ENCODE measurements at places on chromosomes 6 and 20.

- peak; percentile 48 for DNase-seq
These were observed 391.9 kb downstream of the CD109 start for GRCh38 chr6:74087899-74088298.

DNA sequence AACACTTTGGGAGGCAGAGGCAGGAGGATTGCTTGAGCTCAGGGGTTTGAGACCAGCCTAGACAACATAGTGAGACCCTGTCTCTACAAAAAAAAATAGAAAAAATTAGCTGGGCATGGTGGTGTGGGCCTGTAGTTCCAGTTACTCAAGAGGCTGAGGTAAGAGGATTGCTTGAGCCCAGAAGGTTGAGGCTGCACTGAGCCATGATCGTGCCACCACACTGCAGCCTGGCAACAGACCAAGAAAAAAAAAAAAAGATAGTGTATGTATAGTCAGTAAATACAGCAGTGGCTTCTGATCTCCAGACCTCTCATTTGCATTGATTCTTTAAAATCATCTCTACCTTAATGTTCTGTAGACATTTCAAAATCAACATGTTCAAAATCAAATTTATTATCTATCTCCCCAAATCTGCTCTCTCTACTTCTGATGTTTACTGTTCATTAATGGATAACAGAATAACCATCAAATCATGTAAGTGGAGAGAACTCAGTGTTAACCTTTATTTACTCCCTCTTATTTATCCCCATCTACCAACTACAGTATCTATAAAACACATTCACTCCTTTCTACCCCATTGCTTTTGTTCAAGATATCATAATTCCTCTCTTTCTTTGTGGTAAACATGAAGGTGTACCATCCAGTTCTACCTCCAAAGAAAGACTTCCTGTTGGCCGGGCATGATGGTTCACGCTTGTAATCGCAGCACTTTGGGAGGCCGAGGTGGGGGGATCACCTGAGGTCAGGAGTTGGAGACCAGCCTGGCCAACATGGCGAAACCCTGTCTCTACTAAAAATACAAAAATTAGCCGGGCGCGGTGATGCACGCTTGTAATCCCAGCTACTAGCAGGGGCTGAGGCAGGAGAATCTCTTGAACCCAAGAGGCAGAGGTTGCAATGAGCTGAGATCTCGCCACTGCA is 7.7 kb downstream of the PROCR start:
- DNase-seq: no peak

GRCh38 chr6:85751374-85752055 is 108.8 kb upstream of the SYNCRIP start:
- no peak for DNase-seq

GRCh38 chr6:128345278-128345677 is 175.1 kb downstream of the PTPRK start:
- no peak for DNase-seq

DNA sequence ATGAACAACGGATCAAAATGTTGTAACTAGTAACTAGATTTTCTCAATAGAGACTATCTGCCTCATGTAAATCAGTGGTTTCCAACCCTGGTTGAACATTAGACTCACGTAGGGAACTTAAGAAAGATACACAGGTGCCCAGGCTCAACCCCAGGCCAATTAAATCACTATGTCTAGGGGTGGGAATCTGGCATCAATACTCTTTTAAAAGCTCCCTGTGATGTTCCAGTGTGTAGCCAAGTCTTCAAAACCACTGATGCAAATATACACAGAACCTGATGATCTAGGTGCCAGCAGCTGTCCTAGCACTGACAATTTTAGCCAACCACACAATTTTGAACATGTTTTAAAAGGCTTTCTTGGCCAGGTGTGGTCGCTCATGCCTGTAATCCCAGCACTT is 128.7 kb downstream of the TBC1D32 start:
- no peak for DNase-seq

DNA sequence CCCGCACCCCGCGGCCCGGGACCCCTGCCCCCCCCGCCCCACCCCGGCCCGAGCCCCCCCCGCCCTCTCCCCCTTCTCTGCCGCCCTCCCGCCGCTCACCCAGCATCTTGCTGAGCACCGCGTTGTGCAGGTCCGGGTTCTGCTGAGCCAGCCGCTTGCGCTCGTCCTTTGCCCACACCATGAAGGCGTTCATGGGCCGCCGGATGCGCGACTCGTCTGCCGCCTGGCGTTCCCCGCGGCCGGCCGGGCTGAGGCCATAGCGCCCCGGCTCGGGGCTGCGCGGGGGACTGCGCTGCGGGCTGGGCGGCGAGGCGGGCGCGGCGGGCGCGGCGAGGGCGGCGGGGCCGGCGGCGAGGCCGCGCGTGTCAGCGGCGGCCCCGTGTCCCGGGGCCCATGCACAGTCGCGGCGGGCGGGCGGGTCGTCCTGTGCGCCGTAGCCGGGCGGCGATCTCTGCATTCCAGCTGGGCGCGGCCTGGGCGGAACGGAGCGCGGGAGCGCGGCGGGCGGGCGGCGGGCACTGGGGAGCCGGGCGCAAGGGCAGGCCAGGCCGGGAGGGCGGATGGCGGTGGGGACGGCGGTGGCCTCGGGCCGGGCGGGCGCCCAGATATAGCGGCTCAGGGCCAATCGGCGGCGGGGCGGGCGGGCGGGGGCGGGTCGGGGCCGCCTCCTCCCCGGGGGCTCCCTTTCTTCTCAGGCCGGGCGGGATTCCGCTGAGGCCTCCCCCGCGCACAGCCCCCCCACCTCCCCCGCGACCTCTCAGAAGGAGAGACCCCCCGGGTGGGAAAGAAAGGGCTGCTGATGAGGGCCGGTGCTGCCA is at the start of gene SOX18:
TSS of gene SOX18 (minus strand) at position 580 of the 818 bp plus-strand sequence. CDS start at position 457, 123 bp downstream.
- DNase-seq: peak; percentile 19

DNA sequence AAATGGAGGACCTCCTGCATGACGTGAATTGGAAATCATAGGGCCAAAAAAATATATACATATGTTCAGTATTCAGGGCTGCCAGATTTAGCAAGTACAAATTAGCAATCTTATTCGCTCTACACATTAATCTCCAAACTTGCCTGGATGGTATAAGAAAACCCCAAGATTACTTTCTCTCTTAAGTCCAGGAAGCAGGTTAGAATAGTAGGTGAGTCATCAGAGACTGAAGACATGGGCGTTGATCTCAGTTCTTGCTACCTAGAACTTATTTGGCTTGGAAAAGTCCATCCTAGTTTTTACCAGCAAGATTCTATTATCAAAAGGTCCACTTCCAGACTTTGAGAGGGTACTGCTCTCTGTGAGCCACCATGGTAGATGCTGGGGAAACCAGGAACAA is 47.4 kb downstream of the GPR63 start:
- no peak for DNase-seq

GRCh38 chr6:135703621-135704020 is 147.9 kb upstream of the PDE7B start:
- peak; percentile 21 for DNase-seq

DNA sequence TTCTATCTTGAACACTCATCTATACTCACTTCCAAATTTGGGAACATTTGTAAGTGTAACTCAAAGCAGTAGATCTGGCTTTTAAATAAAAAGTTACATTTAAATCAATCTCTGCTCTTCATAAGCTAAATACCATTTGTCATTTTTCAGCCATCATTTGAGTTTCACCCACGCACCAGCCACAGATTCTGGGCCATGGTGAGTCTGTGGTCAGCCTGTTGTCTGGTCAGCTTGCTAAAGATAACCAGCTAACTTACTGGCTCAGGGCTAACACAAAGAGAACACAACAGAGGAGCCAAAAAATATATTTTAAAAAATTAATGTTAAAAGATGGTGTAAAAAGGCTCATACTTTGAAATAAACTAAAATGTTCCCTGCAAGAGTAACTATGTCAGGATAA is 181.3 kb downstream of the KIF6 start:
- DNase-seq: no peak

DNA sequence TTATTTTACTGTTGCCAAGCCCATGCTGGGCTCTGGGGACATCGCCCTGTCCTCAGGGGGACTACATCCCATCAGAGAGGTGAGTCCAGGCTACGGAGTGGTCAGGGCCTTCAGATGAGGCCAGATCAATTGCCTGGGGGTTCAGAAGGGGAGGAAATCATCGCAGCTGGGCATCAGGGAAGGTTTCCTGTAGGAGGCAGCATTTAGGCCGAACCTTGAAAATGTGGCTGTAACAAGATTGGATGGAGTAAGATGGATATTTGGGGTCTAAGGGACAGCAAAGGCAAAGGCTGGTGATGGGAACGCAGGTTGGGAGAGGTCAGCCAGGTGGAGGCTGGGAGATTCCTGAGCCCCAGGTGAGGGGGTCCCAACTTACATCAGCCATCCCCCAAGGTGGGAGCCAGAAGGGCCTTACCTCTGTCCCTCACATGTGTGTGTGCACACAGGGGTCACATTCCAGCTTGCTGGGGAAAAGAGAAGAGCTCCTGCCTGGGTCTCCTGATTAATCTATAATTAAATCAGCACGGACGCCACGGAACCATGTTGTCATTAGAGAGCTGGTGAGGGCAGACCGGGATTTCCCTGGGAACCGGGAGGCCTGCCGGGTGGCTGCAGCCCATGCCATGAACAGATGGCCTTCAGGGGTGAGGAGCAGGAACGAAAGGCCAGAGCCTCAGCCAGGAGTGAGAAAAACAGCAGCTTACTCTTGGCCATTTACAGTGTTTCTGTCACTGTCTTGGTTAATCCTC is 30.5 kb upstream of the DLGAP4 start:
- no peak for DNase-seq

DNA sequence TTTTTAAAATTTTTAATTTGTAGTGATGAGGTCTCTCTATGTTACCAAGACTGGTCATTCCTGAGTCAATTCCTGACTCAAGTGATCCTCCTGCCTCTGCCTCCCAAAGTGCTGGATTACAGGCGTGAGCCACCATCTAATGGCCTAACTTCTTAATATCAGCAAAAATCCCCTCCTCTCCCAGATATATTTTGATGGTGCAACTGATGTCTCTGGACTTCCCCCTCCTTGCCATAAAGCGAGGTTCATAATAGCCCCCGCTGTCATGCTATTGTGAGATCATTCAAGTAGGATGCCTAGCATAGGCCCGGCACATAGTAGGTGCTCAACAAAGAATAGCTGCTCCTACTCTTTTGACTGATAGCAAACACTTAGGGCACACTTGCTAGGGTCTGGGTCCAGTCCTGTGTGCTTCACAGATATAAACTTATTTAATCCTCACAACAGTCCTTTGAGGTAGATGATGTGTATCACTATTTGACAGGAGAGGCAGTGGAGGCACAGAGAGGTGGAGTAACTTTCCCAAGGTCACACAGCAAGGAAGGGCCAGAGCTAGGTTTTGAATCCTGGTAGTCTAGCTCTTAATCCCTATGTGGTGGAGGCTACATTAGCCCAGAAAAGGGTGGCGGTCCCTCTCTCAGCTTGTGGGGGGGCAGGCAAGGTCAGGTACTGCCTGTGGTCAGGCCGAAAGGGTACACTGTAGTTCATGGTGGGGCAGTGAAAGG is 14.6 kb downstream of the SRC start:
- no peak for DNase-seq

- no peak for DNase-seq
These were observed 26.9 kb upstream of the VEGFA start for GRCh38 chr6:43742931-43743632.

GRCh38 chr6:79810185-79810705 is 137.1 kb downstream of the ELOVL4 start:
- peak; percentile 5 for DNase-seq

GRCh38 chr20:59564171-59564570 is 40.2 kb upstream of the PHACTR3 start:
- no peak for DNase-seq

DNA sequence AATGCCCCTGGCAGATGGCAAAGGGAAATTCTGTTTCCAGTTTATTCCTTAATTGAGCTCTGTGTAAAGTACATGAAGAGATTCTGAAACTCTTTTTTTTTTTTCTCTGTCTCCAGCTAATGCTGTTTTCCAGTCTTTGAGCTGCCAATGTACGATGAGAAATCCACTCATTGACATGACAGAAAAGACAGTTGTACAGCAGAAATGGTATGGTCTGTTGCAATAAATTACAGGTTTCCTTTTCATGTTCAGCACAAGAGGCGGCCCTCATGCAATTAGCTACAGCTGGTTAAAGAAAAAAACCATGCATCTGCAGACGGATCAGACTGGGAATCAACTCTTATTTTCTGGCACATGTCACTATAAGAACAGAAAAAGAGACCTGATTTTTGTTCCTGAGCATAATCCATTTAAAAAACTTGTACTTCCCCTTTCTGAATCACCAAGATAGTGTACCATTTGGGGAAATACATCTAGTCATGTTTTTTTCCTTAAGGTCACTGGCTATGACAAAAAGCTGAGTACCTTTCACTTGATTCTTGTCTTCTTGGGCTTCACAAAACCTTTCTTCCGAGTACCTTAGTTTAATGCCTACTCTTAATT is 289.8 kb upstream of the PREP start:
- no peak for DNase-seq

GRCh38 chr6:12178521-12178920 is 111.6 kb upstream of the EDN1 start:
- no peak for DNase-seq

- no peak for DNase-seq
These were observed 62.0 kb downstream of the SULF2 start for GRCh38 chr20:47723322-47723721.

DNA sequence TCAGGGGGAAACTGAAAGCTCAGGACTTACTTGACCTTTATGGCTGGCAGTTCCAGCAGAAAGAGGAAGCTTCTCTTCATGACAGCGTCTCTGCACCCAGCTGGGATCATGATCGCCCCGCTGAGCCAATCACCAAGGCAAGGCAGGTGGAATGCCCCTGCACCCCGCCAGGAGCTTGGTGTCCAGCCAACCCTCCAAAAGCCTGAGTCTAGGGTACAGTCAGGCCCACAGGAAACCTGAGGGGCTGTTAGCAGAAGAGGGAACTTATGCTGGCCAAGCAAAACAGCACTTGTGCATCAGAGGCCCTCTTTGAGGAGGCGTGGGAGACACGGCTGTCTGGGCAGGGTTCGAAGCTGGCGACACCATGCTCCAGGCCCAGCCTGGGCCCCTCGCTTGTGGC is 188.3 kb upstream of the GMDS start:
- no peak for DNase-seq

DNA sequence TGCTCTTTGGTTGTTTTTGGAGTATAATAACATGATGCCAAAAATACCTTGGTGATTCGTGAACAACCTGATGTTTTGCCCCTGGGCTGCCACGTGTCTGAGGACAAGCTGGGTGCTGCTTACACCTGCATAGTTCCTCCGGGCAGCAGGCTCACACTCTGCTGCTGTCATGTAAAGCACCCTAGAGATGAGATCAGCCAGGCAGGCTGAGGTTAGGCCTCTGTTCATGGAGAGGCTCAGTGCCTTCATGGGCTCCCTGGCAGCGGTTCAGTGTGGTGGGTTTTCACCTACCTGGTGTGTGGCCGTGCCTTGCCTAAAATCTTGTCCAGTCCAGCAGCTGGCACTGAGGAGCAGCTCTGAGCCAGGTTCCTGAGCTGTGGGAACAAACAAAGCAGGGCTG is 60.1 kb upstream of the TAGAP start:
- DNase-seq: no peak

DNA sequence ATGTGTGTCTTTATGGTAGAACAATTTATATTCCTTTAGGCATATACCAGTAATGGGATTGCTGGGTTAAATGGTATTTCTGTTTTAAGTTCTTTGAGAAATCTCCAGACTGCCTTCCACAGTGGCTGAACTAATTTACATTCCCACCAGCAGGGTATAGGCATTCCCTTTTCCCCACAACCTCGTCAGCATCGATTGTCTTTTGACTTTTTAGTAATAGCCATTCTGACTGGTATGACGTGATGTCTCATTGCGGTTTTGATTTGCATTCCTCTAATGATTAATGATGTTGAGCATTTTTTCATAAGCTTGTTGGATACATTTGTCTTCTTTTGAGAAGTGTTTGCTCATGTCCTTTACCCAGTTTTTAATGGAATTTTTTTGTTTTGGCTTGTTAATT is 5.3 kb upstream of the TASP1 start:
- DNase-seq: peak; percentile 20

GRCh38 chr20:19405958-19406357 is 193.5 kb downstream of the SLC24A3 start:
- no peak for DNase-seq
